ENCODE measurements at places on chromosomes 12 and 14.

- DNase-seq: no peak
These were observed 151.0 kb downstream of the BCAT1 start for GRCh38 chr12:24797901-24798300.

DNA sequence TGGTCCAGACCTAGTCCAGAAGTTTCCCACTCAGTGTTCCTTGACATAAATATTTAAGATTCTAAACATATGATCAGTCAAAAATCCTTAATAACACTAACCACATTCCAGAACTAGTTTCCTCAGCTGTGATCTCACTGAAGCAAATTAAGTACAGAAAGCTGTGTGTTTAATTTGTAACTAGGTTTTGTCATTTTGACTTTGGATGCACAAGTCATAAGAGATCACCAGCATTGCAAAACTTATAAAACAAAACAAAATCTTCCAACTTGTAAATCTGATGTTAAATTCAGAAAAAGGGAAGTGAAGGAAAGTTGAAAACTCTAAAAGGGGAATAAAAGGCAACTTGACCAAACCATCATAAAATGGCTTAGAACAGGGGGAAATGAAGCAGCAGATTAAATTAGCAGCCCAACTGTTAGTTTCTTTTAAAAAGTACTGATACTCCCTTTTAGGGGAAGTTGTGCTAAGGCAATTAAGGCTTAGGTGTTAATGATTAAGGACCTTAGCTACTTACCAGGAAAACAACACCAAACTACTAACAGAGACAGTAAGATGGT, 56.6 kb downstream of the SH2B3 start:
- DNase-seq: no peak

DNA sequence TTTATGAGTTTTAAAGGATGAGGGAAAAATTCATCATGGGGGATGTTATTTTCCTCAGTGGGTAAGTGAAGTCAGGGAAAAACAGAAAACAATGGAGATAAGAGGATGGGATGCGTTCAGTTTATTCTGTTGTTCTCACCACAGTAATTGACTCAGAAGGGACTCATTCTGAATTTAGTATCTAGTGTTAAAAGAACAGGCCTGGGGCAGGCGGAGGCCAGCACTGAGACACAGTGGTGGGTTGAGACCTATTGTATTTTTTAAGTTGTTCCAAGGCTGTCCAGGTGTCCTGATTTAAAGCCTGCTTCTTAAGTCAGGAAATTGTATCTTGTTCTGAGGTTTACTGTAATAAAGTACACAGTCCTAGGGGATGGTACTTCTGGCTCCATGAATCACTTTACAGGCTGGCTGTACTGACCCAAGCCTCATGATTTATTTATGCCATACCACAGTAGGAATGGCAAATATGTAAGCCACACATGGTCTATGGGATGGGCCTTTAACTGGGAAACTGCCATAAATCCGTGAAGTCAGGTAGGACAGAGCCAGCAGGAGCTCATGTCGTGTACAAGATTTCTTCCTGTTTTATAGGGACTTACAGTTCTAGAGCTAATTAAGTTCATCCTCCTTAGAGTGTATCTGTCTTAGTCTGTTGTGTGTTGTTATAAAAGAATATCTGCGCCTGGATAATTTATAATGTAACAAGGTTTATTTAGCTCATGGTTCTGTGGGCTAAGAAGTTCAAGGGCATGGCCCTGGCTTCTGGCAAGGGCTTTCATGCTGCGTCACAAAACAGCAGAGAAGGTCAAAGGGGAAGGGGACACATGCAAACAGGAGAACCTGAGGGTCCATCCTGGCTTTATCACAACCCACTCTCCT, 244.1 kb downstream of the FBXL14 start:
- DNase-seq: no peak

GRCh38 chr12:46915836-46916235, 90.0 kb upstream of the SLC38A4 start:
- DNase-seq: no peak

DNA sequence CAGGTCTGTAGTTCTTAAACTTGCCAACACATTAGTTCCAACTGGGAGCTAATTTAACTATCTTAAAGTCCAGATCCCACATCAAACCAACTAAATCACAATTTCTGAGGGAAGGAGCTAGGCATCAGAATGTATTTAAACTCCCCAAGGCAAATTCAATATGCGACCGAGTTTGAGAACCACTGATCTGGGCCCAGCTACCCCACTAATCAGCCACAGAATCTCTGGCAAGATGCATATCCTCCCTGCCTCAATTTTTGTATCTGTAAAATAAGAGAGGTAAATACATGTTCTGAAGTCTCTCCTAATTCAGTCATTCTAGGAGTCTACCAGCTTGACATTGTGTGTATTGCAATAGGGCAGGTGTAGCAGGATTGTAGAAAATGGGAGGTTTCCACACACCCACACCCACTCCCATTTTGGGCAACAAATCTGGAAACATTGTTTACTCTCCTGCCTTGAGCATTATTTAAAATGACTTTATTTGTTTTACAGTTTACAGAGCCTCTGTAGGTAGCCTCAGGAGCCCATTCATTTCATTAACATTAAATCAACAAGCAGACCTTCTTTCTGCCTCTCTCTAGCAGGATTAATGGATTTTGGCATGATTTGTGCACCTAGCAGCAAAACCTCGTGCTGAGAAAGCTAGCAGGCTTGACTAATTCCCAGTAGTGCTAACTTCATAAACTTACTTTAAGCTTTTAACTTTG, 15.6 kb downstream of the LGR5 start:
- peak; percentile 85 for DNase-seq

DNA sequence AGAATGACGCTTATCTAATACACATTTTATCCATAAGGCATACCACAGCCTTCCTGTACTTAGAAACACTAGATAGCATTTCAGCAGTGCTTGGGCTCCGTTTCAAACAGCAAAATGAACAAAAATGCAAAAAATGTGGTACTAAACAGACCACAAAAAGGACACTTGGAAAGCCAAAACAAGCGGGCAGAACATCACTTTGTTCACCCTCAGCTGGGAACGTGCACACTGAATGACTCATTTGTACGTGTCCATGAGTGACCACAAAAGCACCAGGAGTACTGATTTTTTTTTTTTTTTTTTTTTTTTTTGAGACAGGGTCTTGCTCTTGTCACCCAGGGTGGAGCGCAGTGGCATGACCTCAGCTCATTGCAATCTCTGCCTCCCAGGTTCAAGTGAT, 8.9 kb upstream of the FOXN3 start:
- DNase-seq: no peak

- no peak for DNase-seq
These were observed 1134.4 kb downstream of the GALC start for GRCh38 chr14:86858591-86858990.

GRCh38 chr12:28172434-28173030, 17.7 kb upstream of the CCDC91 start:
- DNase-seq: no peak

GRCh38 chr14:92409043-92409442, 86.1 kb downstream of the SLC24A4 start:
- no peak for DNase-seq

GRCh38 chr12:118813778-118814357, 167.5 kb upstream of the SRRM4 start:
- DNase-seq: no peak

- no peak for DNase-seq
These were observed 688 bp upstream of the RASSF3 start for GRCh38 chr12:64609536-64610078.

- no peak for DNase-seq
These were observed 65.0 kb downstream of the KCNK10 start for GRCh38 chr14:88258021-88258420.

DNA sequence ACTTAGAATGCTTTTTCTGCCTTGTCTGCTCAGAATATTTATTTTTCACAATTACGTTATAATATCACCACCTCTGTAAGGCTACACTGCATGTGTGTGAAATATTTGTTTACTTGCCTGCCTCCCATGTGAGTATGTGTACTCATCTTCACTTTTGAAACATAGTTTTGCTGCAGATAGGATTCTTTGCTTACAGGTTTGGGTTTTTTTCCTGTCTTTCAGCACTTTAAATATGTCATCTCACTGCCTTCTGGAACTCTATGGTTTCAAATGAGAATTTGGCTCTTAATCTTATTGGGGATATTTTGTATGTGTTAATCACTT, 10.9 kb downstream of the G2E3 start:
- DNase-seq: no peak

- DNase-seq: no peak
These were observed 519.1 kb upstream of the FOXG1 start for GRCh38 chr14:28247491-28247890.

All from NCI-H1092 (cell line).